Stimulated activated CD8-positive, alpha-beta memory T cell treated with anti-CD3 and anti-CD28 coated beads, Interleukin-4, amount 100 ng/mL, for 1 hour (primary cell): ENCODE measurements at places on chromosomes 12 and 14.

- DNase-seq, result peak; percentile 29
Observed at GRCh38 chr12:113462117-113462774, 9.4 kb downstream of the LHX5 start.

GRCh38 chr12:68861890-68862289 lies 53.9 kb downstream of the MDM2 start:
- DNase-seq, result no peak

DNA sequence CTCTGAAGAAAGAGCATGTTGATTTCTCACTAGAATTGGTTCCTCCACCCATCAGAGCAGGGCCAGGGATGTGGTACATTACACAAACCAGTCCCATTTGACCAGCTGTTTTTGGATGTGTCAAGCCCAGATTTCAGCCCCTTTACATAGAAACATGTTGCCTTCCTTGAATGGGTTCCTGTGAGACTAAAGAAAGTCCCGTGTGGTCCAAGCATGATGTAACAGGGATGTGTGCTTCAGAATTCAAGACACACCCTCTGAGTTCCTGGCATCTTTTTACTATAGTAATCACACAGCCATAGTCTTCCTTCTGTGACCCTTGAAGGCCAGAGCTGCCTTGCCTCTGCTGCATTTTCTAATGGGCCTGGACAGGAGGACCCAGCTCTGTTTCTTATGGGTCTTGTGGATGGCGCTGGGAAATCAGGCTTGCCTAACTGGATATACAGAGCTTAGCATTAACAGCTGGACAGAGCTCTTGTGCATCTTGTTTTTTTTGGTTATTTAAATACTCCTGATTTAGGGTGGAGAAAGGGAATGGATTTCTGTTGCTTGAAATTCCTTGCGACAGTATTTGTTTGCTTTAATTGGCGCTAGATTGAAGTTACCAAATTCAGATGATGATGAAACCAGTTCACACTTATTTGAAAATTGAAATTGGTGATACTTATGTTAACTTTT lies 341.0 kb downstream of the ZFP36L1 start:
- DNase-seq, result no peak

- DNase-seq, result no peak
Observed at GRCh38 chr14:92259613-92260357, 63.2 kb upstream of the SLC24A4 start.

DNA sequence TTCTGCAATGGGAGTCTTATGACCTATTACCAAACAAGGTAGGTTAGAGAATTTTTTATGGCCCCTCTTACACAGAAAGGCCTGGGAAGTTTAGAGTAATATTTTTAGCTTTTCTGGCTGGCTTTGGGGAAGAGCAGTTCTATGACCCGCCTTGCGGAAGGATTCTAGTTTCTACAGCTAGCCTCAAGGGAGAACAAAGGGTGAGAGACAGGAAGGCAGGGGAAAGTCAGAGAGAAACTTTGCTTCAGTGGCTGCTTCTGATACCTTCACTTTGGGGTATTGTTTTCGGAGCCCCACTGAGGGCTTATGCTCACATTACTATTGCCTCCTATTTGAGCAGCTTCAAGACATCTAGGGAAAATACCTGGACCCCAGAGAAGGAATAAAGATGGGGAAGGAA lies 80.7 kb upstream of the NUDT4 start:
- DNase-seq, result no peak

GRCh38 chr14:103136388-103137271 lies 13.4 kb downstream of the TNFAIP2 start:
- no peak for DNase-seq

DNA sequence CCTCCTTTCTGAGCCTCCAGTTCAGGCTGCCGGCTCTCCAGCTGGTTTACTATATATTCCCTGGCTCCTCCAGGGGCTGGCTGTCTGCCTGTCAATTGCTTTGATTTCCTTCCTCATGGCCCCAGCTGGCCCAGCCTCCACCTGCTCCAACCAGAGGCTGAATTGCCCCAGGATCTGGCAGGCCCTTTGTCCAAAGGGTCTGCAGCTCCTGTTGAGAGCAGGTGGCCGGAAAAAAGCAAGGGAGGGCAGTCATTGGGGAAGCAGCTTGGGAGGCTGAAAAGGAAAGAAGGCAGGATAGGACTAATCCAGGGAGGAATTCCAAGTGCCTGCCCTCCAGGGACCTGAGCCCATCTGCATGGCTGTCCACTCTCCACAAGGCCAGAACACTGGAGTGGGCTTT lies 25.3 kb downstream of the PAH start:
- no peak for DNase-seq

DNA sequence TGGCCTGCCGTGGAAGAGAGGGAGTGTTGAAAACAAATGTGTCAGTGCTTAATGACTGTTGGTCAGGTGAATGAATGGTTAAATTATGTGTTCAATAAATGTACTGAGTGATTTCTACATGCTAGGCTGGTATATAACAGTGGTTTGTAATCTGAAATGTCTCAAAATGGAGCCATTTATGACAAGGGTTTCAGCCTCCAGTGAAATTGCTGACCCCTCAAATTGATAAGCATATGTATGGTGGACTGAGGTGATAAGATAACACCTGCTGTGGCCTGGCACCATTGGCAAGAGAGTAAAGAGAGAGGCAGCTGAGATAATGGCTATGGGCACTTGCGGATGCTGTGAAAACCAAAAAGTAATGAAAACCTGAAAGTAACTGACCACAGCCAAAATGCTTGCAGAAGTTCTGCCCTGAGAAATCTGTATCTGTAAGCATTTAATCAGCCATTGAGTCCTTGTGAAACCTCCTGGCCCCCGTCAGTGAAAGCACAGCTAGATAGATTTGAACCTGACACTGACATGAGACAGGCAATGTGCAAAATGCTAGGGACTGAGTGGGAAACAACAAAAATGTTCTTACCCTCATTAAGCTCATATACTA lies 1.4 kb upstream of the BCAT1 start:
- DNase-seq, result no peak

GRCh38 chr12:133234971-133235370 lies 706 bp downstream of the ANHX start:
- no peak for DNase-seq

DNA sequence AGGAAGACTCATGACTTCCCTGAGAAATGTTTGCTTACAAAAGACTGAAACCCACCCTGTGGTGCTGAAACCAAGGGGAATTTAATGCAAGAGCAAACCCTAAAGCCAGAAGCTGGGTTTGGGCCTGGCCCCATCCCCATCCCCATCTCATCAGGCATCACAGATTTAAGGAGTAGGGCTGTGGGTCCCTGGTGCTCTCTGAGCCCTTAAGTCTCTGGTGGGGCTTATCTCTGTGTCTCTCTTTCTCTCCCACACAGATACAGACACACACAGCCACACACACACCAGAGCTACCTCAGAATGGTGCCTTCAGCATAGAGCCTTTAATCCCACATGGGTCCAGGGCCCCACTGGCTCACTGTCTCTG lies 237.1 kb downstream of the SLC41A2 start:
- DNase-seq, result no peak

- no peak for DNase-seq
Observed at GRCh38 chr14:86712176-86712575, 1182.2 kb downstream of the FLRT2 start.

DNA sequence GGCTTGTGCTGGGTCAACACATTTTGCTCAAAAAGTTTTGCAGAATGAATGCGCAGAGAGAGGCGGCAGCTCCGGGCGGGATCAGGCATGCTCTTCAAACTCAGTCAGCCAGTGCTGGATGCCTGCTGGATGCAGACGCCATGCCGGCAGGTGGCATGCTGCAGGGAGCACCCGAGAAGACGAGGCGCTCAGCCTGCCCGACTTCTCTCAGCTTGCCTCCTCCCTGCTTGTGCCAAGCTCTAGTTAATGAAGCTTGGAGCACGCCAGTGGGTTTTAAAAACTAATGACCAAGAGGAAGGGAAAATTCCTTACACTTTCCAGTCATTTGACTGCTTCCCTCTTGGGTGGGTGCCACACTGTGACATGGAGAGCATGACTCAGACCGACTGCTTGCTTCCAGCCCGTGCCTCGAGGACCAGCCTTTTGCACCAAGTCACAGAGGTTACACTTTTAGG lies 39.8 kb downstream of the SLC24A4 start:
- no peak for DNase-seq

DNA sequence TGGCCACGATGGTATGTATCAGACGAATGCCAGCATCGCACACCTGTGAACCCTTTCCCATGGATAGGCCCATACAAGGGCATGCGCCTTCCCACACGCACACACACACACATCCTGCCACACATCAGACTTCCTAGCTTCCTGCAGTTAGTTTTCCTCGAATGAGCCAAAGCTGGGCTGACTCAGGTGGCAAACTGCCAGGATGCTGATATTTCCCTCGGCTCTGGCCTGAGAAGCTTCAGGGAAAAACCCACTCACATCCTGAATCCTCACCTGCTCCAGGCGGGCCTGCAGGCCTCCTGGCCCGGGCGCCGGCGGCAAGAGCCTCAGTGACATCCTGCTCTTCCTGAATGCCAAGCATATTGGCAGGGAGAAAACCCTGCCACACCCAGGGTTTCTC lies 22.4 kb downstream of the CALM1 start:
- no peak for DNase-seq

DNA sequence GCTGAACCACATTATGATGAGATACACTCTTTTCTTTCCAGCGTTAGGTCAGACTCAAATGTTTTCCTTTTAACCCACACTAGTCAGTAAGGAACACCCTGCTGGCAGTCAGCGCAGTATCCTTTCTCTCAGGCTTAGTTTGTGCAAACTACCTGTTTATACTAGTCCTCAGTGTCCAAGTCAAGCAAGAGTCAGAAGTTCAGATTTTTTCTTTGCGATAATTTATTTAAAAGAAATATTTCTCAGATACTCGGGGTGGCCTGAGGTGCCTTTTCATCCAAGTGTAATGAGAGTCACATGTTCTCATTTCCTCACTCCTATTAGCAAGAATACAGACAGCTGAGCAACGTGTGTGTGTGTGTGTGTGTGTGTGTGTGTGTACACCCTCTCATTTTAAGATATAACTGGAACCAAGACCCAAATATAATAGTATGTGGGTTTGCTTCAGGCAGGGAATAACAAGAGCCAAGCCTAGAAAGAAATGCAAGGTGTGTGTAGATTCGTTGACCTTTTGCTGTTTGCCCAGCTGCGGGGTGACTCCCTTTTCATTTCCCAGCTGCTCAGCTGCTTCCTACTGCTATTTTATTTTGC lies 182.7 kb downstream of the KICS2 start:
- no peak for DNase-seq

DNA sequence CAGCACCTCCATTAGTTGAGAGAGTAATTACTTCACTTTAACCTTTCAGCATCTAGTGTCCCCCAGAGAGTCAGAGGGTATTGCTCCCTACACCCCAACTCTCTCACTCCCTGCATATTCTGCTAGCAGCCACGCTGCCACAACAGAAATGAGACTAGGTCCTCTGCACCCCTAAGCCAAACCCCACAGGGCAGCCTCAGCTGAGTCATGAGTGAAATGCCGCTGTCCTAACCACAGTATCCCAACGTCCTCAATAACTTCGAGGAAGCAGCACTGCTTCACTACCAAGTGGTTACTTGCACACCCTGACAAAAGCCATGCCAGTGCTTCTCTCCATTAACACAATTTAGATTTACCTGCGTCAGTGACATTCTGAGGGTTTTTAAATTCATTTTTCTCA lies 6.9 kb upstream of the LYZ start:
- DNase-seq, result no peak

DNA sequence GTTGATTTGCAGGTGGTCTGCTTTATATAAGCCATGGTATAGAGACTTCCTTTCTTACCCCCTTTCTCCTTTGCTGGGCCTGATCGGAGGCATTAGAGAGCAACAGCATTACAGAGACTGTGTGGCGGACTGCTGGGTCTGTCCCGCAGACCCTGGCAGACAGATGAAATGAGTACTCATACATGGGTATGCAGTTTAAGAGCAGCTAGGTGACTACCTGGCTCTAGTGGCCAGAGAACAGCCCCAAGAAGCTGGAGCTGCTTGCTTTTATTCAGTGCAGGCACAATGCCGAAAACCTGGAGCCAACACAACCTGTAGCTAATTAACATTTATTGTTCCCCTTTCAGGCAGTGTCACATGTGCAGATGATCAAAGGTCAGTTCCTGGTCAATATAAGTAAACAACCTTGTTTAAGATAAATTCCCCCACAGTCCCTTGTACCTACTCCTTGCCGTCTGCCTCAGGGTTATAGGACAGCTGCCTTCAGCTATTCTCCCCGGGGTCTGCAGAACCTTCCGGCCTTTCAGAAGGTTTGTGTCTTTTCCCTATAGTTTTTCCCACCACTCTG lies 160.0 kb downstream of the TRHDE start:
- no peak for DNase-seq

DNA sequence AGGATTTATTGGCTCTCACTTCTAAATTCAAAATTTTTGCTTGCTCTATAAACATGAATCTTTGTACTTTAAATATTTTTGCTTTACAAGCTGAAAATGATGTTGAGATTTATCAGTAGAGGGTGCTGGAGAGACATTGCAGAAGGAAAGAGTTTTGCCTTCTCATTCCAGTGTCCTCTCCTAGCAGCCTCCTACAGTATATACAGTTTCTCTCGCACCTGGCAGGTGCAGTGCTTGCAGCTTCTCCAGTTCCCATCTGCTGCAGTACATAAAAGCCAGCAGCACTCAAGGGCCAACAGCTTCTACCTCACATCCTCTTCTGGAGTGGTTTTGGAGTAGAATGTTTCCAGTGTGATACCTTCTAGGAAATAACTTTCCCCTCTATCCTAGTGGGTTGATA lies 601.8 kb upstream of the ATXN7L3B start:
- no peak for DNase-seq

- DNase-seq, result peak; percentile 76
Observed at GRCh38 chr14:20469242-20469889, at the start of gene PNP. Gene PNP, plus strand, starts transcription at chr14:20469406. Its CDS starts 119 bp downstream, at chr14:20469525.

DNA sequence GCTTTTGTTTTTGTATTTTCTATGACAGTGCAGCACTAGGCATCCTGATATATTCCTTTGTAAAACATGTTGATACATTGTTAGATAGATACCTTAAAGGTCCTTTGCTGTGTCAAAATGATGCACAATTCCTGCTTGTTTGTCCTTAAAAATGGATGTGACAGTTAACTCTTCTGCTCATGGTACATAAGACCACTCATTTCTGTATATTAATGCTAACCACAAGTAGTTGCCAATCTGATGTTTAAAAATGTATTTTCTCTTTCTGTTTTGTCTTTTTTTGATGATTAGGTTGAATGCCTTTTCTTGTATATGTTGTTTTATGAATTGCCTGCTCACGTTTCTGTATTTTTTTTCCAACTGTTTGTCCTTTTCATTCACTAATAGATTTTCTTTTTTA lies 35.1 kb downstream of the ATF7IP start:
- DNase-seq, result no peak
